ENCODE measurements at places on chromosomes 13 and 19. TPM values are rescaled to one million over a fixed set of nuclear protein-coding genes. Genes with fewer than 3 reads are reported as not detected.

GRCh38 chr19:30666301-30666803 lies 294.2 kb downstream of the ZNF536 start:
- H3K27me3 ChIP-seq = no peaks in the 10 kb centered on the region
- no peaks in the 10 kb centered on the region for H3K36me3 ChIP-seq
- peak; percentile 13 for DNase-seq
- no peak overlapping the region for H3K4me3 ChIP-seq
- no peaks in the 10 kb centered on the region for H3K4me1 ChIP-seq

Gene NAT14
- polyA plus RNA-seq = 40.9 TPM

DNA sequence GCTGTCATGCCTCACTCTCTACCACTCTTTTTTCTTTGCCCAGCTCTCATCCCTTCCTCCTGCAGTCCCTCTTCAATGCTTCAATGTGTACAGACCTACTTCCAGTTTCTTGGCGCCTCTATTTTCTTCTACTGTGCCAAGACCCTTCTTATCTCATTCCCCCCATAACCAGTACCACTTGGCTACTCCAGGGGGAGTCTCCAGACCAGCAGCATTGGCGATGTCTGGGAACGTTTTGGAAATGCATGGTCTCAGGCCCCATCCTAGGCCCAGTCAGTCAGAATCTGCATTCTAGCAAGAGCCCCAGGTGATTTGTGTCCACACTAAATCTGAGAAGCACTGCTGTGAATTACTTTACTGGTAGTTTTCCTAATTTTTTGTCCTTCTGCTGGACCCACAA lies 198.2 kb downstream of the SLC7A1 start:
- H3K27ac ChIP-seq = no peak overlapping the region
- peaks cover 5% of the 10 kb centered on the region for H3K27me3 ChIP-seq
- DNase-seq = no peak
- H3K4me1 ChIP-seq = no peaks in the 10 kb centered on the region

Gene F10
- polyA plus RNA-seq = 19.5 TPM

GRCh38 chr13:105928048-105928447 lies 607.4 kb downstream of the EFNB2 start:
- H3K27me3 ChIP-seq = no peaks in the 10 kb centered on the region
- no peak overlapping the region for H3K4me3 ChIP-seq
- no peaks in the 10 kb centered on the region for H3K36me3 ChIP-seq
- H3K27ac ChIP-seq = no peak overlapping the region
- H3K4me1 ChIP-seq = no peaks in the 10 kb centered on the region
- DNase-seq = no peak

Gene DIRAS1
- 14.0 TPM for polyA plus RNA-seq

GRCh38 chr19:43372462-43372861 lies 19.0 kb downstream of the CD177 start:
- H3K4me1 ChIP-seq = no peaks in the 10 kb centered on the region
- peak; percentile 24 for DNase-seq
- H3K27ac ChIP-seq = no peak overlapping the region
- H3K4me3 ChIP-seq = no peak overlapping the region
- peaks cover 19% of the 10 kb centered on the region for H3K27me3 ChIP-seq
- no peaks in the 10 kb centered on the region for H3K36me3 ChIP-seq

Gene TMEM255B
- 1.1 TPM for polyA plus RNA-seq

Gene OR7C1
- not detected for polyA plus RNA-seq

GRCh38 chr19:33296488-33296971 lies 5.8 kb downstream of the CEBPA start:
- H3K27ac ChIP-seq = no peak overlapping the region
- no peaks in the 10 kb centered on the region for H3K36me3 ChIP-seq
- no peak for DNase-seq
- peaks cover 65% of the 10 kb centered on the region for H3K27me3 ChIP-seq
- H3K4me1 ChIP-seq = peaks cover 3% of the 10 kb centered on the region

DNA sequence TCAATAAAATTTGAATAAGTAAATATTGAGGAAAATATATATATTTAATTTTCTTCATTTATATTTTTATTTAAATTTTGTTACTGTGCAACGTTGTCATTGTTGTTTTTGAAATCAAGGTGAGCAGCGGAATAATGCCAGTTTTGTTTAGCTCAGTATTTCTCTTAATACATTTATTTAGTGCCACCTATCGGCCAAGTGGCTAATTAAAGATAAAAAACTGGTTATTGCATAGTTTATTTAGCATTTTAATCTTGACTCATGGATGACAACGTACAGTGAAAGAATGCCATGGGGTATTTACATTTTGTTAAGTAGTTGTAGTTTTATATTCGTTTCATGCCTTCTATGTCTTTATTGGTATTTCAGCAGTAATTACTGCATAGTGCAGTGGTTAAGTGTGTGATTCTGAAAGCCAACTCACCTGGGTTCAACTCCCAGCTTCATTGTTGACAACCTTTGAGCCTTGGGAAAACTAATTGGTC lies 265.9 kb downstream of the MYO16 start:
- no peak overlapping the region for H3K4me3 ChIP-seq
- H3K27me3 ChIP-seq = peaks cover 7% of the 10 kb centered on the region
- no peak overlapping the region for H3K27ac ChIP-seq
- H3K36me3 ChIP-seq = no peaks in the 10 kb centered on the region
- H3K4me1 ChIP-seq = no peaks in the 10 kb centered on the region

DNA sequence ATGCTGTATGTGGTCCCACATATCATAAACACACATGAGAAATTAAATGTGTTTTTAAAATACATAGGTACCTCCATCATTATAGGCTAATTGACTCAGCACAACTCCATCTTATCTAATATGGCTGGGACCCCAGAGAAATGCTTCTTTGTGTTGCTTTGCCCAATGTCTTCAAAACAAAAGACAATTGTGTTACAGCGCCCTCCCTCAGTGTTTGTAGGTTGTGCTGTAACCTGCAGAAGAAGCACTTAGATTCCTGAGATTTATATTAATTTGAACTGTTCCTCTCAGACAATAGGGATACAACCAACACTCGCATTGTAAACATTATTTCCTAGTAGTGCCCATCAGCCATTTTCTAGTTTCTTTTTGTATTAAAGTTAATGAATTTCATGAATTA lies 303.4 kb downstream of the MZT1 start:
- H3K4me1 ChIP-seq = no peaks in the 10 kb centered on the region
- H3K36me3 ChIP-seq = no peaks in the 10 kb centered on the region
- H3K27ac ChIP-seq = no peak overlapping the region
- H3K4me3 ChIP-seq = no peak overlapping the region
- no peaks in the 10 kb centered on the region for H3K27me3 ChIP-seq
